Ovary (tissue), 10 donors: ENCODE measurements at places on chromosomes 1 and 21. TPM values are rescaled to one million over a fixed set of nuclear protein-coding genes. Genes with fewer than 3 reads are reported as not detected.

The GPR157 gene
- total RNA-seq: 13.4 TPM

The LCE6A gene
- total RNA-seq: not detected

The SPRR2E gene
- total RNA-seq: 1.5 TPM

The AKT3 gene
- 198 TPM for total RNA-seq

The ITLN2 gene
- total RNA-seq: 7.2 TPM

GRCh38 chr1:29202053-29202452 is 20.4 kb upstream of the SRSF4 start:
- DNase-seq: no peak

DNA sequence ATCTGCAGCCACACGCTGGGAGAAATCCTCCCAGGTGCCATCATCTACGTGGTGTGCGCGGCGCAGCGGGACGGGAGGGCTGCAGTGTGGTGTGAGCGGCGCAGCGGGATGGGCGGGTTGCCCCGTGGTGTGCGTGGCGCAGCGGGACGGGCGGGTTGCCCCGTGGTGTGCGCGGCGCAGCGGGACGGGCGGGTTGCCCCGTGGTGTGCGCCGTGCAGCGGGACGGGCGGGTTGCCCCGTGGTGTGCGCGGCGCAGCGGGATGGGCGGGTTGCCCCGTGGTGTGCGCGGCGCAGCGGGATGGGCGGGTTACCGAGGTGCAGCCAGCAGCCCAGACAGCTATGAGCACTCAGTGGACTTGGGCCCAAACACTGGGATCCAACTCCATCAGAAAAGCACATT is 4.7 kb downstream of the WRAP73 start:
- DNase-seq: no peak
